ENCODE measurements at places on chromosomes 16 and 17. TPM values are rescaled to one million over a fixed set of nuclear protein-coding genes. Genes with fewer than 3 reads are reported as not detected.

The C17orf100 gene
- polyA plus RNA-seq = 18.4 TPM

The ST6GALNAC2 gene
- 8.0 TPM for polyA plus RNA-seq

The HSD17B1 gene
- polyA plus RNA-seq = 6.8 TPM

The LRRC46 gene
- polyA plus RNA-seq = 13.1 TPM

The PRSS33 gene
- 0.24 TPM for polyA plus RNA-seq

The NPIPB6 gene
- 6.1 TPM for polyA plus RNA-seq

The RAB11FIP3 gene
- 89.3 TPM for polyA plus RNA-seq

The CCL7 gene
- polyA plus RNA-seq = not detected

The IRX5 gene
- 6.5 TPM for polyA plus RNA-seq

The MARVELD3 gene
- 3.9 TPM for polyA plus RNA-seq

The EVI2A gene
- polyA plus RNA-seq = 41.1 TPM

The MPP2 gene
- polyA plus RNA-seq = 38.3 TPM

The MVP gene
- 11.8 TPM for polyA plus RNA-seq

The KLHDC4 gene
- polyA plus RNA-seq = 36.9 TPM

The SLC47A1 gene
- 3.2 TPM for polyA plus RNA-seq

The TEKT1 gene
- polyA plus RNA-seq = 8.3 TPM

The SLC16A11 gene
- 0.52 TPM for polyA plus RNA-seq

The HOXB1 gene
- polyA plus RNA-seq = 0.16 TPM

The KCNJ18 gene
- not detected for polyA plus RNA-seq

The COG4 gene
- polyA plus RNA-seq = 65.4 TPM

The CASKIN2 gene
- 37.1 TPM for polyA plus RNA-seq

The SOX9 gene
- polyA plus RNA-seq = 101 TPM

The VAT1L gene
- polyA plus RNA-seq = 161 TPM

The CAPN15 gene
- polyA plus RNA-seq = 43.2 TPM

The KRT28 gene
- not detected for polyA plus RNA-seq

The GPR179 gene
- polyA plus RNA-seq = 6.3 TPM

The ECI1 gene
- 58.9 TPM for polyA plus RNA-seq

All from spinal cord (tissue), 10 donors.